ENCODE measurements at places on chromosomes 6 and 20.

DNA sequence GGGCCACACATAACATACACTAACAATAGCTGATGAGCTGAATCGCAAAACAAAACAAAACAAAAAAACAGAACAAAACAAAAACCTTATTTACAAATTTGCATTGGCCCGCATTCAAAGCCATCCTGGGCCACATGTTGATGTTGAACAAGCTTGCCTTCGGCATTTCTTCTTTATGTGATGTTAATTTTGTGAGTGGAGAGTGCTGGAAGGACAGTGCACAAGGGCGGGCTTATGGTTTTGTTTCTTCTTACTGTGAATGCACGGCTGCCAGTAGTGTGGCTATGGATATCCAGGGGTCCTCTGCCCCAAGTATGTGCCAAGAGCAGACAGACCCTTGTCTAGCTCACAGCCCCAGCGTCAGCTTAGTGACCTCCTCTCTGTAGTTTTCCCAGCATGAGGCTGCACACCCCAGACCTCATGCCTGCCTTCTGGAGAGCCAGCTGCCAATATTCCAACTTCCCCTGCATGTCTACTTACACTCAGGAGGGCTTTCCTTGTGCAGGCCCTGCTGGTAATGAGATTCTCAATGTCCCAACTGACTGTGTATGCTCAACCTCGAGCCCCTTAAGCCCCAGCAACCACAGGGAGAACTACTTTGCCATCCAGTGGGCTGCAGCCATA lies 24.9 kb downstream of the ZNF292 start:
- DNase-seq = no peak

GRCh38 chr6:30151580-30151979 lies 9.4 kb downstream of the TRIM10 start:
- DNase-seq = no peak

DNA sequence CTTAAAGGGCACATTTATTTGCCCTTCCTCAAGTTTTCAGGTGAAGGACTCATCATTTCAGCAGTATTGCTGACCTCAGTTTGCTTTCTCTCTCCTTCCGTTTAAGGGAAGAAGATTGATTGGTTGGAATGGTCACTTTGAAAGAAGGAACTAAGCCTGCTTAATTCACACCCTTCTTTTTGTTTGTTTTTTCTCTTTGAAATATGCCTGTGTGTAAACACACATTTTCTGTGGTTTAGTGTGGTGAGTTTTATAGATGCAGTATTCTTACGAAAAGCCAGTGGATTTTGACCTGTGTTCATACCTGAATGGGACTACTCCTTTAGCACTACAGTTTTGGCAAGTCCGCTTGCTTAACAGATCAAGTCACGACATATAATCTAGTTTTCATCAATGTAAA lies 548.8 kb upstream of the EPHA7 start:
- DNase-seq = no peak

DNA sequence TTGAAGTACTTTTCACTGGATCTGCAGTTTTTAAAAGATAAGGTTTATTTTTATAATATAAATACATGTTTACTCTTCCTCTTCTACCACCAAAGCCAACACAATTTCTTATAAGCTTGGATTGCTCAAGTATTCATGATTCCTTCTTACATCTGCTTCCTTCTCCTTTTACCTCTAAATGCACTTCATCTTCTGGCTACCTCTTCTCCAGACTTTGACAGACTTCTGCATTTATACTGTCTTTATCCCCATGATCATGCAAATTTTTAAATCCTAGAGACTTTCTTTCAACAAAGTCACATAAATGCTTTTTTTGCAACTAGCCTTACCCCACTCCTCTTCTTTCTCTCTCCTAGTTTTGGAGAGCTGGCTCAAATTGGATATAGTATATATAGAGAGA lies 142.9 kb downstream of the TFAP2B start:
- no peak for DNase-seq

GRCh38 chr20:60272790-60273189 lies 314.6 kb downstream of the CDH26 start:
- DNase-seq = no peak

DNA sequence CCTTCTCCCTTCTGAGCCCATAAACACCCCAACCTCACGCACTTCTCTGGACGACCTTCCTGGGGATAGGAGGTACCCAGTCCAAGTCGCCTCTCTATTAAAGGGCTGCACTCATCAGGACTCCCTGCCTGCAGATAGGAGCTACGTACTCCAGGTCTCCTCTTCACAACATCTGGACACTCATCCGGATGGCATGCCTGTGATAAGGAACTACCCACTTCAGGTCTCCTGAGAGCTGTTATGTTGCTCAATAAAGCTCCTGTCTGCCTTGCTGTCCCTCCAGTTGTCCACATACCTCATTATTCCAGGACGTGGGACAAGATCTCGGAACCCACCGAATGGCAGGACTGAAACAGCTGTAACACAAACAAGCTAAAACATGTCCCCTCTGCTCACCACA lies 548.0 kb downstream of the TBC1D32 start:
- no peak for DNase-seq

DNA sequence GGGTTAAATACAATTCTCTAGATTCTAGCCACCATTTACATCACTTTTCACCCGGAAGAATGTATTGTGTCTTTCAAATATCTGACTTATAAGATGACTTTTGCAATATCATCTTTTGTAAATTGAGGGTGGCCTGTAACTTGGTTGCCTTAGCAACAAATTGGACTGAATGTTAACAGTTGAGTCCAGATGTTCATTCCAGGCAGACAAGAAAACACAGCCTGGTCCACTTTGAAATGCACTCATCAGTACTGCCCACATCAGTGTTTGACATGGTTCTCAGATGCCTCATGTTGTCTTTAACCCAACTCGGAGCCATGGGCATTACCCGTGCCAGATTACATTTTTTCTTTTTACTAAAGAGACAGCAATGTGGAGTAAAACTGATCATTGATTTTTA lies 781.6 kb upstream of the CHD6 start:
- DNase-seq = no peak

- DNase-seq = no peak
These were observed 15.3 kb upstream of the NKAIN2 start for GRCh38 chr6:123788319-123788718.

DNA sequence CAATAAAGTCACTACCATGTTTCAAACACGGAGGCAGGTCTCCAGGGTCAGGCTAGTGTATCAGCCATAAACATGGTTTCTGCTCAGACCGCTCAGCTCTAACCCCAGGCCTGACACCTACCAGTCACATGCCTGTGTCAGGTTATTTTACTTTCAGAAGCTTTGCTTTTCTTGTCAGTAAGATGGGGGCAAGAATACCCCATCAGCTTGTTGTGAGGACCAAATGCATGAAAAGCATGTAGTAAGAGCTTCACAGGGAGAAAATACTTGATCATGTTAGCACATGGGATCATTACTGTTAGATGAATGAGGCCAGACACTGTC lies 65.2 kb upstream of the PIM1 start:
- DNase-seq = no peak

DNA sequence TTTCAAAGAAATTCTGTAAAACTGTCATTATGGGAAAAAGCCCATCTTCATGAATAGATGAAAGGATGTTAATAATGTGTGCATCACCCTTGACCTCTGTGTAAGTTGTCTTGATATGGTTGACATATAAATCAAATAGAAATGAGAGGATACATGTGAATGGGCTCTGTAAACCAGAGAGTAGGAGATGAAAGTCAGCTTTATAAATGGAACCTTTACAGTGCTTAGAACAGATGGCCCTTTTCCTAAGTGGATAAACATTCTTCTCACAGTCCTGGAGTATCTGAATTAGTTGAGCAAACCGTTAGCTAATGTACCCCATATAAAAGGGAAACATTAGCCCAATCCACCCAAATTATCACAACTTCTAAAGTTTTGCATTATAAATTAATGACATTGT lies 57.5 kb downstream of the MYLK4 start:
- DNase-seq = no peak

- DNase-seq = no peak
These were observed 25.9 kb upstream of the TGM2 start for GRCh38 chr20:38190936-38191371.

DNA sequence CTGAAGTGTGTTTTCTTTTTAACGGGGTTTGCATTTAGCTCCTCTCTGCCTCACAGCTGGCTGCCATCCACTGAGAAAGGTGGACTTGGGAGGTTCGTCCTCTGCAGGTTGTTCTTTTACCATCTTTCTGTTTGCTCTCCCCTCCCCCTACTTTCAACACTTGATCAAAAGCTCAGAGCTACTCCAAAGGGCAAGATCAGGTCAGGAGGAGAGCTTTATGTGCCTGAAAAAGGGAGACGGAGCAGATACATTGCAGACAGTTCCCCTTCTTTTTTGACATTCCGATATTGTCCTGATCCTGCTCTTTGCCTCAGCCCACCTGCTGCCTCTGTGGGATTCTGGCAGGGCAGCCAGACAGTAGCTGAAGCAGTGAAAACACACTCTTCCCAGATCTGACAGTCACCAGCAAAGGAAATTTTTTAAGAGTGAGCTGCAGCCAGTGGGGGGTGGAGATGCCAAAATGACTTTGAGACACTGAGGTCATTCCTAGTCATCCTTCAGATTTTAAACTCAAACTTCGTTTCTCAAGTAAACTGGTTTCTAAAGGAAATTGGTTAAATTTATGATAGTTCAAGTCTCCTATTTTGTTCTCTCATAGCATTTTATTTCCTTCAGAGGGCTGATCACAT lies 26.5 kb downstream of the SMLR1 start:
- no peak for DNase-seq

GRCh38 chr6:127481111-127481510 lies 21.9 kb upstream of the KIAA0408 start:
- no peak for DNase-seq

GRCh38 chr6:158536891-158537798 lies 22.7 kb upstream of the TMEM181 start:
- DNase-seq = peak; percentile 31

GRCh38 chr20:57435498-57436222 lies 44.5 kb downstream of the RBM38 start:
- DNase-seq = peak; percentile 40

DNA sequence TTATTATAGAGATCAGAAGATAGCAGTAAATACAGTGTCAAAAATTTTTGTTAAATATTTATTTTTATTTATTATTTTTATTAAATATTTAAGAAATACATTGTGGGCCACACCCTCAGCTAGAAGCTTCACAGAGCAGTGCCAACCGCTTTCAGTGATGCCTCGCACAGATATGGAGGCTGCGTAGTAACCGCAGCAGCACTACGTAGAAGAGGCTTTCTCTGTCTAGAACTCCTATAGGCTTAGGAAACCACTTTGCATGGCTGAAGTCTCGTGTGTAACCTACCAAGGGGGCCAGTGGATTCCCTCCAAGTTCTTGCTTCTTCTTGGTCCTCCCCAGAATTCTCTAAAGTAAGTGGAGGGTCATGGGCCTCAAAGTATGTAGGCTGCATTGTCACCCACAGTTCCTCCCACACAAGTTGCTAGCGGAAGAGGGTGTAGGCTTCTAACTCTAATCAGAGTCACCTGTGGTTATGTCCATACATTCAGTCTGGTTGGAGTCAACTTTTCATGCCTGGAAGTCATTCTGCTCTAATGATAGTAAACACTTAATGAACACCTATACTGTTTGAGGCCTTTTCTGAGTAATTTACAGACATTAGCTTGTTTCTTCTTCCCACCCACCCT lies 285.6 kb downstream of the CDKAL1 start:
- no peak for DNase-seq

- no peak for DNase-seq
These were observed 106.2 kb downstream of the KIF13A start for GRCh38 chr6:17881085-17881858.

- no peak for DNase-seq
These were observed 46.3 kb upstream of the PLN start for GRCh38 chr6:118501765-118502164.

GRCh38 chr20:53753880-53754459 lies 160.3 kb upstream of the ZNF217 start:
- DNase-seq = no peak

DNA sequence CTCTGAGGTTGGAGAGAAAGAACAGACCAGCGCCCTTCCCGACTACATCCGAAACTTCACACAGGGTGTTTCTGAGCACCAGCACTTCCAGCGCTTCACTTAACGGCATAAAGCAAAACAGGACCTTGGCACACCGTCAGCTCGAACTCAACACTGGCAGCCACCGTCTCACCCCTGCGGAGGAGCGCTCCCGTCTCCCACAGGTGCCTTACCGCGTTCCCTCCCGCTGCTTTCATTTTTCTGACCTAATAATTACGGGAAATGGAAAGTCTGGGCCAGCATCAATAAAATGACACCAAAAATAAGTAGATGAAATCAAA lies 37.7 kb upstream of the SYNJ2 start:
- no peak for DNase-seq

GRCh38 chr20:4519534-4519933 lies 202.2 kb upstream of the PRND start:
- peak; percentile 49 for DNase-seq

GRCh38 chr6:80249897-80250296 lies 143.4 kb downstream of the BCKDHB start:
- DNase-seq = no peak

DNA sequence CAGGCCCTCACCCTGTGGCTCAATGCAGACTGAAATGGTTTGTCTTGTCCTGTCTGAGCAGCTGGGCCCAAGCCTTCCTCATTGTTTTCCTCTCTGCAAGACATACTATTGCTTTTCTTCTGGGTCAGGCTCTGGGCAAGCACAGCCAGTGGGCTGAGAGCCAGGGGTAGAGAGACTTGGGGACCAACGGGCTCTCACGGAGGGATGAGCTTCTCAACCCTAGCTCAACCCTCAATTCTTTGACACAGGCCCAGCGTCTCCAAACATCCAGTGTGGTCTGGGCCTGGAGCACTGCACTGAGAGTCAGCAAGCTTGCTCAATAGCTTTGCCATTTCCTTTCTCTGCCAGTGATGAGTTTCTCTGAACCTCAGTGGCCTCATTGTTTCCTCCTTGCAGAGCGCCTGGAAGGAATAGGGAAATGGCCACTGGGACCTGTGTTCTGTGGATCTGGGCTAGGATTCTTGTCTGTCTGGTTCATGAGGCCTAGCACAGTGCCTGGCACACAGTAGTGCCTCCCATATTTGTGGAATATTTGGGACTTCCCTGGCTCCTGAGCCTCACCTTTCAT lies 9.3 kb downstream of the ANGPT4 start:
- DNase-seq = no peak

DNA sequence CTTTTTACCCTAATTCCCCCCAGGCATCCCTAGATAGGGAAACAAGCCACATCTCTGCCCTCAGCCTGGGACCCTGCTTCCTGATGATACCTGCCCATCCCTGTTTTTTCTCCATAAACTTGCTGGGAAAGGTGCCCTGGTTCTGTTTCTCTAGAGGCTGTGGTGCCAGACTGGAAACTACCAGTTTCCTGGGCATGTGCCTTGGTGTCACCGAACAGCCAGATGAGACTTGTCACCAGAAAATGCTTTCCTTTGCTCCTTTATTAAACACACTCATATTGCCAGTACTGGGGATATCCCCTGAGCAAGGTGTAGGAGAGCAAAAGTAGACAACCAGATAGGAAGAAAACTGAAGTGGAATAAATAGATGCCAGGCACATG lies 16.8 kb downstream of the SRSF3 start:
- no peak for DNase-seq

- DNase-seq = peak; percentile 53
These were observed 586 bp upstream of the NQO2 start for GRCh38 chr6:2998998-2999617.

GRCh38 chr6:39778581-39779255 lies 13.5 kb upstream of the DAAM2 start:
- no peak for DNase-seq

Measured in stimulated activated CD8-positive, alpha-beta memory T cell treated with anti-CD3 and anti-CD28 coated beads, Interleukin-4, amount 100 ng/mL, for 48 hours (primary cell).